ENCODE measurements at places on chromosomes 4 and X.

GRCh38 chr4:22857411-22857810, 164.7 kb downstream of the GBA3 start:
- no peak for DNase-seq

DNA sequence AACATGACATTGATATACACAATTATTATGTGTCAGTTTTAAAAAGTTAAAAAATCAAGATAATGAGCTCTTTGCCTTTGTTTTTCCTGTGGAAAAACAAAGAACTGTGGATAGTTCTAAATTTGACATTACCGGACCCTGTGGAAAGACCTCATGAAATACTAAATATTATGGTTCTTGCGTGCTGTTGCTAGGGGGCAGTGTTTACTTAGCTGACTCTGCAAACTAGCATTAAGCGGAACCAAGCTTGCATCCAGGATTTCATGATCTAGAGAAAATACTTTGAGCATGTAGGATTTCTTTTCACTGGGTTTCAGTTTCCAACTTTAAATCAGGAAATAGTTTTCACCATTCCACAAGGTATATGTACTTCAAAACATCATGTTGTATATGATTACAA, 33.6 kb downstream of the CLCN4 start:
- DNase-seq = no peak

DNA sequence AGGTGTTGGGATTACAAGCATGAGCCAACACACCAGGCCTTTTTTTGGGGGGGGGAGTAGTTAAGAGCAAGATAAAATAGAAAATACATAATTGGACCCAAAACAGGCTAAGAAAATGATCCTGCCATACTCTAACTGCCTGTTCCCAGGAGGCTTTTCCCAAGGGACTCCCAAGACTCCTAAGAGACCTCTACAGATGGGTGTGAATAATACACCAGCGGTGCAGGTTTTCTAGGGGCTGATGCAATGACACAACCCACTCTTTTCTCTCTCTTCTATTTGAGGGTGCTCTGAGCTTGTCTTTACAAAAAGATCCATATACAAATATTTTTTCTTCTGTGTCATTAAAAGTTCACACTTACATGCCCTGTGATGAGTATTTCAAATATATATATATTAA, 116.9 kb downstream of the RASL11B start:
- no peak for DNase-seq

DNA sequence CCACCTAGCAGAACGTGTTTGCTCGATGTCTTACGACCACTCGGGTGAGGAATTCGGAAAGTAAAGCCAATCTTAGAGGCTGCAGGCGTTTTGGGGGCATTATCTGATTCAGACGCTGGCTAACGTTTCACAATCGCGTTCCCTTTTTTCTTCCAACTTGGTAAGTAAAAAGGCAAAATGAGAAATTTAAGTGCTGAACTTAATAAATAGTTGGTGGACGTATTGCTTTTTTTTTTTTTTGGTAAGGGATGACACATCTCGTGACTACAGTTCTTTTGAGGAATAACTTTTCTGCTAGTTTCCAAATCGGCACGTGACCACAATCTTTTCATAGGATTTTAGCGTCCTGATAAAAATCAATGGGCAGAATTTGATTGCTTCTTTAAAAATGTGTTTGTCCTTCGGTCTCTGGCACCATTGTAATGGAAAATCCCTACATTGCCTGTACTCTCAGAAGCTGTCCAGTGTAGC, 848 bp downstream of the RAB9A start:
- no peak for DNase-seq

DNA sequence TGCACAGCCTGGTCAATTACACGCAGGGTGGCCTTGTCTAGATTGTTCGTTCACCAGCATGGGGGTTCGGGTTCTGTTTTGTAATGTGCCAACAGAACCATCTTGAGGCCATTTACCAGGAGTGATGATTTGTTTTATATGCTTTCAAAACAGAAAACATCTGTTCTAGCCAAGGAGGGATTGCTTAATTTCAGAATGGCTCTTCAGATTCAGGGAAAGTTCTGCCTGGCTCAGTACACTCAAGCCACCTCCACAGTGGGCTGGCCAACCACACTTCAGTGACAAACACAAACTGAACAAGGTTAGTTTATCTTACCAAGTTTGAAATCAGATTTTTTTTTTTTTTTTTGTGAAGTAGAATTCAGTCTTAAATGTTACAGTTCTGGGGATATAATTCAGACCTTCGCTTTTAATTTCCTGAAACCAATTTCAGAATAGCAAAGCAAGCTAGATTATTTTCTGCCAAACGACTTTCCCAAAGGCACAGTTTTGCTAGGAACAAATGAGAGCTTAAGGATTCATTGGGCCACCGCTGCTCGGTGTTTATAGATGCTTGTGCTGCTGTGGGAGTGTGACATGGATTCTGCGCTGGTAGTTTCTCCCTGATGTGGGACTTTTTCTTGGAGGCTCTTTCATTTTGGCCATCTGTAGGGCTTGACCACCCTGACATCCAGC, 23.4 kb downstream of the SMS start:
- DNase-seq = no peak

GRCh38 chrX:50842221-50842620, 28.2 kb upstream of the SHROOM4 start:
- no peak for DNase-seq

DNA sequence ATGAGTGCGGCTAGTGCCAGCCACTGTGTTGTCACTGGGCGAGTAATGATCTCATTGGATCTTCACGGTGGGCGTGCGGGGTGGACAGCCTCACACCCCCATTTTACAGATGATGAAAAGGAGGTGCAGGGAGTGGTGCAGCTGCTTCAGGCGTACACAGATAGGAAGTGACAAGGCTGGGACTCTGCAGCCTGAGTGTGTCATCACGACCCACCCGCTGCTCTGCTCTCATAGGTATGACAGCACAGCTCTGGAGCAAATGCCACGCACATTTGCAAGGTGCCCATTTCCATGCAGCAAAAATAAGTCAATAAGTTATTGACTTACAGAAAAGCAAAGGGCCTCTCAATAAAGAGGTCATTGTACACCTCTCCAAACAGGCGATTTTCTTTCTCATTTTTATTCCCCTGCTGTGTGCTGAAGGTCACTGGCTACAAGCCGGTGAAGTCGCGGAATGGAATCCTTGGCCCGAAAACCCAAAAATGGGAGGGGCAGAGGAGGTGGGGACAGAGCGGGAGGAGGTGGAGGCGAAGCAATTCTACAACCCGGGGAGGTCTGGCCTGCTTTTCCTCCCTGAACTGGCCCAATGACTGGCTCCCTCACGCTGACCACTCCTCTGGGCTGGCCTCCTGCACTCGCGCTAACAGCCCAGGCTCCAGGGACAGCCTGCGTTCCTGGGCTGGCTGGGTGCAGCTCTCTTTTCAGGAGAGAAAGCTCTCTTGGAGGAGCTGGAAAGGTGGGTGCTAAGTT, at the start of gene SOD3:
SOD3 (plus strand) TSS at position 658 of the 750 bp plus-strand sequence. CDS start 3,949 bp downstream, outside the sequence.
- DNase-seq = no peak

GRCh38 chr4:96504386-96504785, 664.5 kb downstream of the PDHA2 start:
- no peak for DNase-seq

GRCh38 chrX:108439426-108439942, at the start of gene COL4A5:
Gene COL4A5 (plus strand): TSS chrX:108439838. CDS start chrX:108440126, 288 bp downstream.
- no peak for DNase-seq

- no peak for DNase-seq
Observed at GRCh38 chr4:86970447-86971354, 35.9 kb downstream of the AFF1 start.

GRCh38 chr4:177369372-177369771, 59.7 kb downstream of the NEIL3 start:
- no peak for DNase-seq

- DNase-seq = no peak
Observed at GRCh38 chr4:87034527-87034926, 99.7 kb downstream of the AFF1 start.

GRCh38 chrX:107836958-107837357, 11.3 kb downstream of the MID2 start:
- no peak for DNase-seq

- DNase-seq = no peak
Observed at GRCh38 chr4:93867416-93868001, 39.0 kb downstream of the ATOH1 start.

DNA sequence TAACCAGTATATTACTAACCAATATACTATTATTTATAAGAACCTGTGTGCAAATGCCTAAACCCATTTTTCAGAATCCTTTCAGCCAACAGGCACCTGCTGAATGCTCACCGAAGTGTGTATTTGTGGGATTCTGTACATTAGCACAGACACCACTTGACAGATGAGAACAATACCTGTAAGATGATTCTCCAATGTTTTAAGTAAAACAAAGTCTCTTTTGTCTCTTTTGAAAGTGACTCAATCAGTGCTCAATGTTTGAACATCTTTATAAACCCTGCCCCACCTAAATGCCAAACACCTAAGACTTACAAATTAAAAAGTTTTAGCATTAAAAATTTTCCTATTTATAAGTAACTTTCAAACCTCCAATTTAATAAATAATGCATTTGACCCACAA, 763 bp downstream of the ASB9 start:
- DNase-seq = no peak

GRCh38 chr4:53147711-53148110, 218.2 kb downstream of the SCFD2 start:
- no peak for DNase-seq

- peak; percentile 38 for DNase-seq
Observed at GRCh38 chr4:149980941-149981340, 97.3 kb upstream of the DCLK2 start.

- no peak for DNase-seq
Observed at GRCh38 chr4:112201915-112202505, 29.6 kb upstream of the AP1AR start.

- no peak for DNase-seq
Observed at GRCh38 chr4:150447356-150447755, 134.6 kb upstream of the MAB21L2 start.

DNA sequence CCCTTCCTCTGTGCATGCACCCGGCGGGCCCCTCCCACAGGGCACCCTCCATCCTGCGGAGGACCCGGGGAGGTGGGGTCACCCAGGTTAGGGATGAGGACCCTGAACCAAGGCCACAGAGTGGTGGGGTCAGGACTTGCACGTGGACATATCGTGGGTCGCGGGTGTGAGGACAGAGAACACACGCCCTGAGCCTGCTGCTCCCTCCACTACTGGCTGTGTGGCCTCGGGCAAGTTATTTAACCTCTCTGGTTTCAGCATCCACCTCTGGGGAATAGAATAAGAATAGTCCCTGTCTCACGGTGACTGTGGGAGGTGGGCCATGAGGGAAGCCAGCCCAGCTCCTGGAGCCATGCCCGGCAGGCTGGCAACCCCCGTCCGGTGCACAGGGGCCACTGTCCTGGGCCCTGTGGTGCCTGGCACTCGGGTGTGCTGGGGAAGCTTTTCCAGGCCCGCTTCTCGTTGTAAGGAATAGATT, 5.1 kb downstream of the PSAPL1 start:
- DNase-seq = no peak

GRCh38 chr4:48388525-48389154, 47.3 kb downstream of the SLAIN2 start:
- DNase-seq = no peak

- DNase-seq = no peak
Observed at GRCh38 chrX:9737363-9737762, 28.3 kb downstream of the GPR143 start.

DNA sequence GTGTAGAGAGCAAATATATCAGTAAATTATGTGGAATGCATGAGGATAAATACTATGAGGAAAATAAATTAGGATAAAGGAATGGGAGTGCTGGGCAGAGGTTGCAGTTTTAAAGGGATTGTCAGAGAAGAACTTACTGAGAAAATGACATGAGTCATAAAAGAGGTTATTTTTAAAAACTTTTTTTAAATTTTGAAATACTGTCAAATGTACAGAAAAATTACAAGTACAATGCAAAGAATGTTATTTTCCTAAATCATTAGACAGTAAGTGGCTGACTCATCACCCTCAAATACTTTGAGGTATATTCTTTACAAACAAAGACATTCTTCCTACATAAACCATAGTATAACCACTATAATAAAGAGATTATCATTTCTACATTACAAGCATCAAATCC, 29.8 kb upstream of the H2AZ1 start:
- DNase-seq = no peak

GRCh38 chrX:96684339-96685209, at the start of gene DIAPH2:
Gene DIAPH2 (plus strand): TSS chrX:96684842.
- DNase-seq = peak; percentile 70

DNA sequence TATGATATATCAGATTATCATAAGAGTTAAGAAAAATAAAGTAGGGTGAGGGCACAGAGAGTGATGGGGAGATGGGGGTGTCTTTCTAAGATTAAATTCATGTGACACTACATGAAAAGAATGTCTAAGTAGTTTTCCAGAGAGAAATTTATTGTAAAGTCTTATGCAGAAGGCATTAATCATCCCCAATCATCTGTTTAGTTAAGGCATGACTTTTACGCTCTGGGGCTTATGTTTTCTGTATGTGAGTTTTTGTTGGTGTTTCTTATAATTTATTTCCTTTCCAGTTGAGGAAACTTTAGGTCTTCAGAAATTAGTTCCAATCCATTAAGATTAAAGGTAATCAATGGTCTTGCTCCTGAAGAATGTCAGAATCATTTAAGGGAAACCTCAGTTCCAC, 383.0 kb upstream of the GALNT7 start:
- DNase-seq = no peak

GRCh38 chrX:153767674-153768055, 3.6 kb downstream of the PLXNB3 start:
- DNase-seq = no peak

- no peak for DNase-seq
Observed at GRCh38 chrX:129472116-129472515, 51.2 kb downstream of the SMARCA1 start.

- no peak for DNase-seq
Observed at GRCh38 chrX:82058728-82059127, 856.8 kb downstream of the SH3BGRL start.

GRCh38 chr4:82802911-82803310, 4.3 kb upstream of the SCD5 start:
- no peak for DNase-seq

- no peak for DNase-seq
Observed at GRCh38 chr4:112280386-112281056, 5.2 kb downstream of the TIFA start.

DNA sequence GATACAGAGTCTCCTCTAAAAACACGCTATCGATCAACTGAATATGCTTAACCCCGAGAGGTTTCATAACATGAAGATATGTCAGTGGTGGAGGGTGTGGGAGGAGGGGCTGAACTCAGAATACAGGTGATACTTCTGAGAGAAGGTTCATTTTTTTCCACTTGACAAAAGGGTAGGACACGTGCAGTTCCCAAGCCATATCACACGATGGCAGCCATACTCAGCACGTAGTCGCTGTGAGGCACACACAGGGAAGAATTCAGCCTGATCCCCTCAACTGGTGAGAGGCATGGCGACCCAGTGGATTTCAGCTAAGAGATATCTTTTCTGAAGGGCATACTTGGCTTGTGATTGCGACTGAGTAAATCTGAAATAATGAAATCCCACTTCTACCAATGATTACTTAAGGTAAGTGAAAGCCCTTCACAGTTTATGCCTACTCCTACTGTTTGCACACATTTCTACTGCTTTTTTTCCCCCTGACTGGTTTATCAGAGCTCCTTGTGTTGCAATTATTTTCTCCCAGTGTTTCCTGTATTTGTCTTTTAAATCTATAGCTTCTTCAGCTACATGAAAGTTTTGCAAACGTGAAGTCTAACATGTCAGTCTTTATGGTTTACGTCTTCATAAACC, 133.1 kb downstream of the CORIN start:
- no peak for DNase-seq

GRCh38 chrX:24870143-24870542, 145.6 kb downstream of the ARX start:
- no peak for DNase-seq
